Endodermal cell (in vitro differentiated cells): ENCODE measurements at places on chromosomes 5 and 9. TPM values are rescaled to one million over a fixed set of nuclear protein-coding genes. Genes with fewer than 3 reads are reported as not detected.

Gene ABO
- 0.35 to 0.93 TPM (median 0.38 TPM) in 3 replicates for total RNA-seq

Gene LRRC70
- 0.50 and 1.4 TPM in 2 replicates for total RNA-seq

Gene PCDHB11
- 1.7 to 2.6 TPM (median 2.3 TPM) in 3 replicates for total RNA-seq

Gene VCAN
- 180 to 436 TPM (median 397 TPM) in 3 replicates for total RNA-seq

Gene CYSRT1
- 1.4 to 1.6 TPM (median 1.4 TPM) in 3 replicates for total RNA-seq

Gene CARD19
- total RNA-seq, result 16.4 and 18.1 TPM in 2 replicates

Gene C5orf63
- total RNA-seq, result 0.49 to 0.95 TPM (median 0.86 TPM) in 3 replicates
